ENCODE measurements at places on chromosomes 6 and 20.

GRCh38 chr20:3330046-3330741 lies 77.3 kb downstream of the DNAAF9 start:
- no peak for DNase-seq

GRCh38 chr20:47635256-47635655 lies 133.6 kb downstream of the NCOA3 start:
- no peak for DNase-seq

GRCh38 chr6:121437851-121438651 lies 2.6 kb downstream of the GJA1 start:
- DNase-seq = peak; percentile 92

GRCh38 chr20:38127920-38128528 lies 37.0 kb downstream of the TGM2 start:
- peak; percentile 20 for DNase-seq

- no peak for DNase-seq
Measured at GRCh38 chr20:41437836-41438235, 71.2 kb upstream of the EMILIN3 start.

GRCh38 chr6:19994909-19995308 lies 157.7 kb downstream of the ID4 start:
- DNase-seq = no peak

DNA sequence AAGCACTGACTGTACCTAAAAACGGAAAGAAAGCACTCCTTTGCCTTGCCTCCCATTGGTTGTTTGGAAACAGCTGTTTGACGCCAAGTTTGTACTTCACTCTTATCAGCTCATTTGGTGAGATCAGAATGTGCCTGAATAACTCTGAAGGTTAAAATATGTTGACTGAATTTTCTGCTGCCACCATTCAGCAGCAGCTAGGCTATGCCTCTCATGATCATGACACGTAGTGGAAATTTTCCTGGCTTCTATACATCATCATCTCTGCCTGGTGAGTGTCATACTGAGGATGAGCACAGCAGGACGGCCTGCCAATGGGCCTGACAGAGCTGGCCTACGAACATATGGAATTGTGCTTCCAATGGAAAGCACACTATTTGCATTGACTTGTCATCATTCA lies 704.9 kb upstream of the CITED2 start:
- DNase-seq = no peak

DNA sequence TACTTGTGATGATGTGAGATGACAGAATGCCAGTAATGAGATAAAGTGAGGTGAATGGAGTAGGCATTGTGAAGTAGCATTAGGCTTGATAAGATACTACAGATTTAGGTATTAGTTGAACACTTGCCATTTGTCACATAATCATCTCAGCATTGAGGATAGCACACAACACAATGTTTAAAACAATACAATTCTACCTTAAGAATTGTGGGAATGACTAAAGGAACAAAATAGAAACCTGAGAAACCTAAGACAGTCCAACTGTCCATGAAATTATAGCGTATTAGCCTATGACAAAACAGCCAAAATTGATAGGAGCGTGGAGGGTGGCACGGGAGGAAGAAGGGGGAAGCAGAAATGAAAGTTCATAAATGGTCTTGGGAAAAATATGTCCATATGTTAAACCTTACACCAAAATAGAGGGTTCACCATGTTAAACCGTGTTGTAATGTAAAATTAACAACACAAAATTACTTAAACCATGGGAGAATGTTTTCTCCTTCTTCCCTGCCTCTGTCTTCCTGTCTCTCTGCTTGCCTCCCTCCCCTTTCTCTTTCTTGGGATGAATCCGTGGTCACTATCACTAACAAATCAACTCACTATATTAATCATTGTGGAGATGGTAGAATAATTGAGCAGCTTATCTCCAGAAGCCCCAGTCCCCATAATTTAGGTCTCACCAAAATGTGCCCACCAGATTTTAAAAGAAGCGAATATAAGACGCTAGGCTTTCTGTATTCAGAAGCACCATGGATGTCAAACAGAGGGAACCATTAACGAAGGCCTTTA lies 33.0 kb upstream of the HFE start:
- no peak for DNase-seq

Data from endodermal cell (in vitro differentiated cells).